ENCODE measurements at places on chromosomes 6 and 20.

GRCh38 chr6:152189736-152190135, 382.3 kb downstream of the ESR1 start:
- DNase-seq, result no peak

DNA sequence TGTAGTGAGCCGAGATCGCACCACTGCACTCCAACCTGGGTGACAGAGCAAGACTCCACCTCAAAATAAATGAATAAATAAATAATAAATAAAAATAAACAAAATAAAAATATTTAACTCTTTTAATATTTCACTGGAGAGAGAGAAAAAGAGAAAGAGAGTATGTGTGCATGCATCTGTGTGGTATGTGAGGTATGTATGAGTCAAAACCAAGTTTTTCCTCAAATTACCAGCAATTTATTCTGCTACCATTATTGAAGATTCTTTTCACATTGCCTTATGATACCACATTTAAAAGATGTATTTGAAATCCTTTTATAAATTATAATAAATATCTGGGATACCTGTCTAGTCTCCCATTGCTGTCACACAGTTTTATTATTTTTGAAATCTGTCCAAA, 122.1 kb downstream of the CD164 start:
- DNase-seq, result no peak

- no peak for DNase-seq
Observed at GRCh38 chr6:148217051-148217450, 125.6 kb upstream of the SASH1 start.

- no peak for DNase-seq
Observed at GRCh38 chr6:81722506-81723223, 29.8 kb downstream of the TENT5A start.

DNA sequence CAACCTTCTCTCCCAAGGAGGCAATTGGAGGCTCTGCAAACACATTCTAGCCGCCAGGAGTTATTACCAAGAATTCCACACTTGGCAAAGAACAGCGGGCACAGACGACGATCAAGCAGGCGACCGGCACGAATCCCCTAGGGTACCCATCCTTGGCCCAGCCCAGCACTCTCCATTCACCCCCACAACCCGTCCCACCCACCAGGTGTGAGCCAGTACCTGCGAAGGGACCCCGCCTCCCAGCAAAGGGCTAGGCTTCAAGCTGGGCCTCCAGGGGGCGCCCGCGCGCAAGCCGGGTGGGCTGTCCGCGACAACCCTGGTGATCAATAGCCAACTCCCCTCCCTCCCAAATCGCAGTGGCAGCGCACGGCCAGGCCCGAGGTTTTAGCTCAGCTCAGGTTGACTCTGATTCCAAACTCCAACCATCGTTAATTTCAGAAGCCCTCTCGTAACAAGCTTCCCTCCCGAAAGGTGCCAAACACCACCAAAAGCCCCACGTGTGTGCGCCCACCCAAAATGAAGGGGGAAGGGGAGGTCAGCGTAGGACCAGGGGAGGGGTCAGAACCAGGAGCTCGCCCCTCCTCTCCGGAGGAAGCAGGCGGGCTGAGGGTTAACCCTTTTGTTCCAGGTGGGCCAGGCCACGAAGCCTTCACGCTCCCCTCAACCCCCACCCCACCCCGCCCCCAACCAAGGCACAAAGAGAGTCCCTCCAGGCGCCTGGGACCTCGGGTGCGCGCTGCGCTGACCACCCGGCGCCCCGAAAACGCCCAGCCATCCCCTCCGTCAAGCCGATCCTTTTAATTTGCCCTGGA, 2.1 kb downstream of the SALL4 start:
- DNase-seq, result peak; percentile 65

- no peak for DNase-seq
Observed at GRCh38 chr6:132391391-132392269, 9.6 kb downstream of the MOXD1 start.

- no peak for DNase-seq
Observed at GRCh38 chr20:23244916-23245552, 105.6 kb upstream of the NXT1 start.

- no peak for DNase-seq
Observed at GRCh38 chr20:53681352-53682212, 87.9 kb upstream of the ZNF217 start.

- DNase-seq, result peak; percentile 60
Observed at GRCh38 chr20:4814696-4815252, 93.1 kb downstream of the PRND start.

GRCh38 chr6:27138837-27139755, 108.4 kb upstream of the PRSS16 start:
- peak; percentile 77 for DNase-seq
